ENCODE measurements at places on chromosomes 3 and 15.

DNA sequence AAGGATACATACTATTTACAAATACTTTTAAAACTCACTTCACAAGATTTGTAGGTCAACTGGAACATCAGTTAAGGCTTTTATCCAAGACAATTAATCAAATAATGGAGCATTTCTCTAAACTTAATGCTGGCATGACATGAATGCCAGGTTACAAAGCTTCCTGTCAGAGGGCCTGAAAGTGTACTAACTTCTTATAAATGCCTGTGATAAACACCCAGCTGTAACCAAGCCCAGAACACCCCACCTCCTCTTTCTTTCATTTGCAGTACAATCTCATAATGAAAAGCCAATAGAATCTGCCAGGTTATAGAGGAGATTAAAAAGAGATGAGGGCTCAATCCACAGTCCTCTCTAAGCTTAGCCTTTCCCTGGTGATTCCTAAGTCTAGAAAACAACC lies 214.4 kb downstream of the OSBPL10 start:
- DNase-seq: no peak

DNA sequence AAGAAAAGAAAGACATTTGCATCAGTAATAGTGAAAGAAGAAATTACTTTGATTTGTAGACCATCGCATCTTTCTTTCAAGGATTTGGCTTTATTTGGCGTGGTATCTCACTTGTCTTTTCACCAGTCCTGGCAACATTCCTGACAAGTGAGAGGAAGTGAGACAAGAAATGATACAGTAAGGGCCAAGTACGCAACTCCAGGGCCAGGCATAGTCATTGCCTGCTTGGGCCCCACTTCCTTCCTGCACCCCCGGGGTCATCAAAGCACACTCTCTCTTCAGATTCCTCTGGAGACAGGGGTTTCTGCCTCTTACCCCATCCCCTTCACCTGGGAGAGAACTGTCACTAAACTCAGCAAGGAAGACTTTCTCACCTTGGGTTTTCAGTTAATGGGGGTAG lies 55.1 kb downstream of the CD47 start:
- no peak for DNase-seq

GRCh38 chr3:189890496-189890895 lies 230.2 kb downstream of the P3H2 start:
- DNase-seq: no peak

- no peak for DNase-seq
Measured at GRCh38 chr3:8441969-8442559, 59.6 kb upstream of the LMCD1 start.

- DNase-seq: no peak
Measured at GRCh38 chr3:181383201-181383600, 328.5 kb upstream of the SOX2 start.

DNA sequence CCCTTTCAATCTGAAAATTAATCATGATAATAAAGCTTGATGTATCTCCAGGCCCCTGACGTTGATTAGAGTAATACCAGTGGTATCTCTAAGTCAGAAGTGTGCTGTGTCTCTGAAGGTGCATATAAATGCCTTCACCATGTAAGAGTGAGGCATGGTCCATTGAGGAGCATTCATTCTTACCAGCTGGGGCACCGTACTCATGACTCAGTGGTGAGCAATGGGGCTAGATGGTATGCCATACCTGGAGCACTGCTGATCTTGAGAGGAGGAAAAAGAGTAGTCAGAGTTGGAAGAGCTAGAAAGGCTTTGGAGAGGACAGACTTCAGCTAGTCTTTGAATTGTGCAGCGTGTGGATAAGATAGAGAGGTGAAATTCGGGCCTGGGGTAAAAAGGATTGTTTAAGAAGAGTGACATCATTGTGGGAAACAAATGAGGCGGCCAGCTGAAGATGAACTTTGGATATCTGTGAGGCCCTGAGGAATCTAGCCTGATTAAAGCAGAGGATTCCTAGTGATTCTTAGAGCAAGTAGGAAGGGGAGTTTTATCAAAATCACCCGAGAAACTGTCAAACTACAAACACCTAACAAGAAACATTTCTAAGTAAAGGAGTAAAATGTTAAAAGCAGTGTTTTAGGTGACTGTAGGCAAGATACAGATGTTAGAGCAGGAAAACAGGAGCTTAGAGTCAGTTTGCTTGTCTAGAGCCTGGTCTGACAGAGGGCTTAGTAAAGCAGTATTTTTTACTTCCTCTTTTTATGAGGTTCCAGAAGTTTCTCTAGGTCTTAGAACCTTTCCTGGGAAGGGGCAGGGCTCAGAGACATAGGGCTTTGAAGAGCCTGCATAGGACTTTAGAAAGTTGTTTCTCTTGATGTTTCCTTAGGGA lies 13.6 kb downstream of the TMOD3 start:
- DNase-seq: no peak

- no peak for DNase-seq
Measured at GRCh38 chr3:186386883-186387560, 25.0 kb upstream of the DGKG start.
